ENCODE measurements at places on chromosomes 7 and 10.

DNA sequence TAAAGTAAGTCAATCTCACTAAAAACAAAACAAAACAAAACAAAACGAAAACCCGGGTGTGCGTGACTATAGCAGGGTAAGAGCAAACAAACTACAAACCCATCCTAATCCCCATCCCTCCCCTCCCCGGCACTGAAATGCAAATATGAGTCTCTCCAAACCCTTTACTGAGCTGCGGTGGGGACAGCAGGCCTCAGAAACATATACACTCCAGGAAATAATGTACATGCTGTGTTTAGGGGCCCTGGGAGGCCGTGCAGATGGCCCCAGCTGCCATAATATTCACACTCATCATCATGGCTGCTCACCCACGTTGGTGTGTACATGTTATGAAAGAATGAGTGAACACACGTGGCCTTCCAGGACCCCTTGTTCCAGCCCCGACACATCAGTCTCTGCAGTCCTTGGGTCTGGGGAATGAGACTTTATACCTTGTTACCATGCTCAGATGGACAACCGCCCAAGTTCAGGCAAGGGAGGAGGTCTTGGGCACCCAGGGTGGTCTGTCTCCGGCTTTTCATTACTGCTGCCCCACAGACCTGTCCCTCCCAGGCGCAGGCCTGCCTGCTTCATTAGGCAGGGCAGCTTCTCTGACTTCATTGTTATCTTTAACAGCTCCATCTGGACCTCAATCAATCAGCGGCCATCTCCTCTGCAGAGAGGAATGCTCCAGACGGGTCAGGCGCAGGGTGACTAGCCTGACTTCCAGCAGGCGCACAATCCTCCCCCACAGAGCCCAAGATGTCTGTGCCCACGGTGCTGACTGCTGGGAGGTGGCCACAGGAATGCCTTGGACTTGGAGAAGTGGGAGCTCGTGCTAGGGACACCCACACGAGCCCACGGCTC, 20.6 kb downstream of the HSPA12A start:
- DNase-seq, result no peak

DNA sequence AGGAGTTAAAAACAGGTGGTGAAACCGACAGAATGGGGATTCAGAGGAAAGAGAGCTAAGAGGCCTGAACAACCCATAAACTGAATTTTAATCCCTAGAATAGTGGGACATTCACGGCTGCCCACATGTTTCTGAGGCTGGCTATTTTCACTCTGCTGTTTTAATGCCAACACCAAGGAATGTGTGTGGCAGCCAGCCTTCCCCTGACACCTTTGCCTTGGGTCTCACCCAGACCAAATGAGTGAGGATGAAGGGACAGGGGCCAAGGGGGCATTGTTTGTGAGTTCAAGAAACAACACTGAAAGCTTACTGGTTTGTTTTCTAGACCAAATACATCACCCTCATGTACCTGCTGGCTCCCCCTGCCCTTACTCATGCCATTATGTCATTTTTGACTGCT, 164.3 kb downstream of the JAZF1 start:
- no peak for DNase-seq

DNA sequence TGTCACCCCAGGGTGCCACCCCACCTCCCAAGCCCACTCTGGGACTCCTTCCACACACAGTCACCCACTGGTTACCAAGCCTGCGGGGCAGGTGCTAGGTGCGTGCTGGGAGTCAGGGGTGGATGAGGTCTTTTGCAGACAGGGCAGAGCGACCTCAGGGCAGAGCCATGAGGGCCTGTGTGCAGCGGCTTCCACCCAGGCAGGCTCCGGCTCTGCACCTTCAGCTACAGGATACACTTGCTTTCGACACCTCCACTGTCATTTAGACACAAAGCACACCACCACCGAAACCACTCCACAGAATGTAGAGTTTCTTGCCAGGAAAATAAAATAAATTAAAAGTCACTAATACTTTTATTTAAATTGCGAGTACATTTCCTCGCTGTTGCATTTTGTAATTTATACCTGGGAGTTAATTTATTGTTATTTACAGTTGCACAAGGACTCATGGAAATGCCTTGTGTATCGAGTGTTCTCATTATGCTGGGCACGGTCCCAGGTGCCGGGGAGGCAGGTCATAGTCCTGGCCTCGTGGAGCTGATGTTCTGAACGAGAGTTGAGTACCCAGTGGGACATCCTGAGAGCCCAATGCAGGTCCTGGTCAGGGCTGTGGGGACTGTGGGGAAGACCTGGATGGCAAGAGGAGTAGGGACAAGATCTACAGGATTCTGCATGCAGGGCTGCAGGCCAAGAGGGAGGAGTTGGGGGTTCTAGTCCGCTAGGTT, 127.8 kb downstream of the CUX1 start:
- DNase-seq, result no peak

DNA sequence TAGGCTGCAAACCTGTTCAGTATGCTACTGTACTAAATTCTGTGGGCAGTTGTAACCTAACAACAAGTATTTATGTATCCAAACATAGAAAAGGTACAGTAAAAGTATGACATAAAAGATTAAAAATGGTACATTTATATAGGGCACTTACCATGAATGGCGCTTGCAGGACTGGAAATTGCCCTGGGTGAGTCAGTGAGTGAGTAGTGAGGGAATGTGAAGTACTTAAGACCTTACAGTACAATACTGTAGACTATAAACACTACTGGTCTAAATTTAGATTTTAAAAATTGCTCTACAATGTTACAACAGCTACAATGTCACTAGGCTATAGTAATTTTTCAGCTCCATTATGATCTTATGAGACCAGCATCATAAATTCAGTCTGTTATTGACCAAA, 146.0 kb upstream of the GNAI1 start:
- DNase-seq, result no peak

DNA sequence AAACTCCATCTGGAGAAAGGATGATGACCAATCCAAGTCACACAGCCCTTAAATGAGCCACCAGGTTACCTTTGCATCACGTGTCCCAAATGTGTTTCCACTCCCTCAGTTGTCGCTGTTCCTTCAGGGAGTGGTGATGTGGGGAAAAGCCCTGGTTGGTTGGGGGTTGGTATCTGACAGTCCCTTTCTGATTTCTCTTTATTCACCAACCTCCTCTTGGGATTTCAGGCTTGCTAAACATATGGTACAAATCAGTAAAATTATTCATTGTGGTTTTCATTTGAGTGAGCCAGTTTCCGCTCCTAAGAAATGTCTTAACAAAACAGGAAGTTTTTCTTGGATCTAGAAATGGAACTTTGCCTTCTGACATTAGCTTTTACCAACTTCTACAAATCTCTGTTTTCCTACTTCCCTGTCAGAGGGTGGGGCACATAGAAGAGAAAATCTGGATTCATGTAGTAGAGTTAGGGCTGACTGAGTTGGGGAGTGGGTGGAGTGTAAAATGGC, 40.0 kb upstream of the KMT2E start:
- DNase-seq, result no peak

DNA sequence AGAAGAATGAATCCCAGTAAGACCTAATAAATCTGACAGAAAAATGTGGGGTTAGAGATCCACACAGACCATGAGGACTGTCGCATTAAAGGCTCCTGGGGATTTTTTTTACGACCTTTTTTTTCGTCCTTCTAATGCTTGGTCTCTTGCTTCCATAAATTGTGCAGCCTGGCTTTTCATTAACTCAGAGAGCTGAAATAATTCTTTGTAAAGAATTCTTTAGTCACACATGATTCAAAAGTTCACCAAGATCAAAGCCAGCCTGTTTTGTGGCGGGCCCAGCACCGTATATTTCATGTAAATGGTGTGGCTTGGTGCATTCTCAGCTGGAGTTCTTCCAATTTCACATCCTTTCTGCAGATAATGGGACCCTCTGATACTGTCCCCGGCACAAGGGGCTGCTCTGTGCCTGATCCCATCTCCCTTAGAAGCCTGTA, 206.6 kb upstream of the BMPER start:
- no peak for DNase-seq

Data from caudate nucleus (tissue), 63 donors.